ENCODE measurements at places on chromosomes 3 and 15.
A peak's percentile ranks its signal among the peaks of the same experiment; 100 is the strongest.

- no peak for DNase-seq
Observed at GRCh38 chr15:38769492-38769891, 204.9 kb upstream of the RASGRP1 start.

DNA sequence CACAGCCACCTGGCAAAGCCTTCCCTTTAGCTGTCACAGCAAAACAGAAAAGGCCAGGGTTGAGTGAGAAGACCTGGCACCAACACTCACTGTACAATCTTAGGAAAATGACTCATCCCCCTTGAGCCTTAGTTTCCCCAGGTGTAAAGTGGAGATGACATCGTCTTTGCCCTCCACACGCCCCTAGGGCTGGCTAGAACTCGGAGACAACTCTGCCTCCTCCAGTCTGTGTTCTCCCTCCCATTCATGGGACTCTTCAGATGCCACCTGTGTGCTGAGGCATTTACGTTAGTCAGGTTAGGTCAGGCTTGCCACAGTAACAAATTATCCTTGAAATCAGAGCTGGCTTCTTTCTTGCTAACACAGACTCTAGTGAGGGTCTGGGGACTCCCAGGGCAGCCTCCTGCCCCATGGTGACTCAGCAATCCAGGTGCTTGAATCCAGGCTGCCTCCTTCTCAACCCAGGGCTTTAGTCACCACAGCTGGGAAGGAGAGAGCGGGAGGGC is 252.6 kb downstream of the PLCL2 start:
- DNase-seq = no peak

- DNase-seq = no peak
Observed at GRCh38 chr3:58237238-58237940, at the start of gene ABHD6. TSS of gene ABHD6 (plus strand) at chr3:58237792. CDS start at chr3:58256587, 18,795 bp downstream.

DNA sequence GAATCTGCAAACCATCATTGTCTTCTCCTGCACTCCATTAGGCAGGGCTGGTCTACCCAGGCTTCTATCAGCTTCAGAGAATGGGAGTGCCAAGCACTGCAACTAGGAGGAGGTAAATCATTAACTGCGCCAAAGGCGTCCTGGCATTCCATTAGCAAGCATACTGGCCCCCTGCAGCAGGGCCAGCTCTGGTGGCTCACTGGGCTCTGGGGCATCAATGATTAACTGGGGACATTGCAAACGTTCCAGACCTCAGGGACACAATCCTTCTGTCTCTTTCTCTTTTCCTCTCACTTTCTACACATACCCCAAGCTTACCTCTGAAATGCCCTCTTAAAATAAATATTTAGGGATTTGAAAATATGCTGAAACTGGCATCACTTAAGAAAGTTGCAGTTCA is 129.0 kb downstream of the MYLK start:
- no peak for DNase-seq

GRCh38 chr3:124976383-124976782 is 41.8 kb upstream of the MUC13 start:
- no peak for DNase-seq

DNA sequence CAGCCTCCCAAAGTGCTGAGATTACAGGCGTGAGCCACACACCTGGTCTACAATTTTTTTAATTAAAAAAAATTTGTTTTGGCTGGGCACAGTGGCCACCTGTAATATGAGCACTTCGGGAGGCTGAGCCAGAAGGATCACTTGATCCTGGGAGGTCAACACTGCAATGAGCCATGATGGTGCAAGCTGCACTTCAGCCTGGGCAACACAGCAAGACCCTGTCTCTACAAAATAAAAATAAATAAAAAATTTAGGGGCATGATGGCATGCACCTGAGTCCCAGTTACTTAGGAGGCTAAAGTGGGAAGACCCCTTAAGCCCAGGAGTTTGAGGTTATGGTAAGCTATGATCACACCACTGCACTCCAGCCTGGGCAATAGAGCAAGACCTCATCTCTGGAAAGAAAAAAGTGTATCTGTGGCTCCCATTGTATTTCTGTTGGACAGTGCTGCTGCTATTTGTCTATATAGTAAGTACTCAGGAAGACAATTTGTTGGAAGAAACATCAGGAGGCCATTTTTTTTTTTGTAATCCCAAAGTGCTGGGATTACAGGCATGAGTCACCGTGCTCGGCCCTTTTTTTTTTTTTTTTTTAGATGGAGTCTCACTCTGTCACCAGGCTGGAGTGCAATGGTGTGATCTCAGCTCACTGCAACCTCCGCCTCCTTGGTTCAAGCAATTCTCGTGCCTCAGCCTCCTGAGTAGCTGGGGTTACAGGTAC is 27.5 kb upstream of the SH3BP5 start:
- no peak for DNase-seq

GRCh38 chr15:68427366-68427765 is 4.6 kb downstream of the ITGA11 start:
- DNase-seq = no peak

DNA sequence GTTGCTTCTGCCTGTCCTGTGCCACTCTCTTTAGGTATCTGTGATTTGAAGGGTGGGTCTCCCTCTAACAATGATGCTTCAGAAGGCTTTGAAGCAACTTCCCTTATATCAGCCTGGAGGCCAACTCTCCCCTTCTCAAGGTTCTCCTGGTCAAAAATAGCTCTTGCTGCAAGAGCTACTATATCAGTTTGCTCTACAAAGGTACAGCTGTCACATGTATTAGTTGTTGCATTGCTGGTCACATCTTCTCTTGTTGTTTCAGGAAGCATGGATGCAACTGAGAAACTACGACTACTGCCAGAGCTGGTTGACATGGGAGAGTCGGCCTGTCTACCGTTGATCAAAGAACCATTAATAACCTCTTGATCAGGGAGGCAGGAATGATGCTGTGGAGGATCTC is 38.3 kb downstream of the USF3 start:
- no peak for DNase-seq

GRCh38 chr3:154290187-154290586 is 34.1 kb downstream of the DHX36 start:
- no peak for DNase-seq

DNA sequence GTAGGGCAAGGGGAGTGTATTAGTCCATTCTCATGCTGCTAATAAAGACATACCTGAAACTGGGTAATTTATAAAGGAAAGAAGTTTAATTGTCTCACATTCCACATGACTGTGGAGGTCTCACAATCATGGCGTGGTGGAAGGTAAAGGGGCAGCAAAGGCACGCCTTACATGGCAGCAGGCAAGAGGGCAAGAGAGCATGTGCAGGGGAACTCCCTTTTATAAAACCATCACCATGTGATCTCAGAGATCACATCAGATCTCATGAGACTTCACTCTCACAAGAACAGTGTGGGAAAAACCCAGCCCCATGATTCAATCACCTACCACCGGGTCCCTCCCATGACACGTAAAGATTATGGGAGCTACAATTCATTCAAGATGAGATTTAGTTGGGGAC is 41.4 kb downstream of the SUMF1 start:
- DNase-seq = no peak

DNA sequence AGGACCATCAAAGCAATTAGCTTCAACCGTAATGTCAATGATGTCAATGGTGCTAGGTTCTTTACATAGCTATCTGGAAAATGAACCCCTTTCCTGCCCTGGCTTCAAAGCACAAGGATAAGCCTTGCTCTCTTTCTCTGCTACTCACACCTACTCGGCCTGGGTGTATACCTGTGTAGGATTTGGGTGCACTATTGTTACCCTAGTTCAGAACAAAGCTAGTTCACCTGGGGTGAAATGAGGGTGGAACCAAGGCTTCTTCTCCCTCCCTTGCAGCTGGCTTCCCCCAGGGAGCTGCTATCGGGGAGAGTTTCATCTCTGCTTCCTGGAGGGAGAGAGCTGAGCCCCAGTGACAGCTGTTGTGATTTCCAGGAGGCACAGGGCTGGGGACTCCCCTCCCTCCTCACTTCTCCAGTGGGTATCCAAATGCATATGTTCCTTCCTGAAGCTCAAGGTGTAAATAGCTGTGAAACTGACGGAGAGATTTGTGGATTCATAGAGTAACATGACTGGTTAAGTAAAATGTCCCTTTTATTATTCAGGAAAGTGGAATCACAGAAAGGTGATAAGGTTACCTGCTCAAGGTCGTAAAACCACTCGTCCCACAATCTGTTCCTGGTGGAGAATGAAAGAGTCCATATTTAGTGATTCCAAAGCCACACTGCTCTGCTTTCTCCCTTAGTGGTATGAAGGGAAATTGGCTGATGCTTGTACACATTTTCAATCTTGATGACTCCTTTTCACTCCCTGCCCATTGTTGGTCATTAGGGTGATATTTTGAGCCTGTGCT is 11.8 kb upstream of the C3orf70 start:
- DNase-seq = no peak

- DNase-seq = no peak
Observed at GRCh38 chr3:59913645-59914044, 863.8 kb upstream of the CFAP20DC start.

GRCh38 chr3:170467007-170467406 is 48.3 kb downstream of the CLDN11 start:
- peak; percentile 49 for DNase-seq

- DNase-seq = no peak
Observed at GRCh38 chr15:93049233-93049632, 39.8 kb downstream of the RGMA start.

- DNase-seq = no peak
Observed at GRCh38 chr3:127652246-127652995, 20.3 kb upstream of the ABTB1 start.

DNA sequence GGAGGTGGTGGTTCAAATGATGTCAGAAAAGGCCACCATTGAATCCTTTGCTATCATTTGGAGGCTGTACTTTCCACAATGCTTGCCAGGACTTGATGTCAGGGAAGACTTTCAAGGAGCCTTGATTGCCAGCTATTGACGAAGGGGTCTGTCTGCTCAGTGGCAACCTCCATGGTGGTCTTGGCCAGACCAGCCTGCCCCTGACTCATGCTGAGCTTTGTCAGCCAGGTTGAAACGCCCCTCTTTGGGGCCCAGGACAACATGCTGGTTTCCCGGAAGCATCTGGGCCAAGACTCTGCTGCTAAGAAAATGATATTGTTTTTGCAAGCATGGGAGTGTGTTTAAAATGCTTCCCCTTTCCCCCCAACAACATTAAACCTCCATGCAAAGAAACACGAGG is 26.7 kb downstream of the CGNL1 start:
- DNase-seq = no peak

- no peak for DNase-seq
Observed at GRCh38 chr15:95975212-95975611, 355.3 kb upstream of the NR2F2 start.

GRCh38 chr3:105823149-105823867 is 45.5 kb downstream of the CBLB start:
- no peak for DNase-seq

- no peak for DNase-seq
Observed at GRCh38 chr3:67109651-67110204, 111.6 kb downstream of the KBTBD8 start.

GRCh38 chr3:66038726-66039589 is at the start of gene MAGI1:
TSS of gene MAGI1 (minus strand) at chr3:66038918. CDS start at chr3:66038308, 610 bp downstream.
- peak; percentile 35 for DNase-seq

GRCh38 chr3:67044955-67045354 is 46.8 kb downstream of the KBTBD8 start:
- no peak for DNase-seq

DNA sequence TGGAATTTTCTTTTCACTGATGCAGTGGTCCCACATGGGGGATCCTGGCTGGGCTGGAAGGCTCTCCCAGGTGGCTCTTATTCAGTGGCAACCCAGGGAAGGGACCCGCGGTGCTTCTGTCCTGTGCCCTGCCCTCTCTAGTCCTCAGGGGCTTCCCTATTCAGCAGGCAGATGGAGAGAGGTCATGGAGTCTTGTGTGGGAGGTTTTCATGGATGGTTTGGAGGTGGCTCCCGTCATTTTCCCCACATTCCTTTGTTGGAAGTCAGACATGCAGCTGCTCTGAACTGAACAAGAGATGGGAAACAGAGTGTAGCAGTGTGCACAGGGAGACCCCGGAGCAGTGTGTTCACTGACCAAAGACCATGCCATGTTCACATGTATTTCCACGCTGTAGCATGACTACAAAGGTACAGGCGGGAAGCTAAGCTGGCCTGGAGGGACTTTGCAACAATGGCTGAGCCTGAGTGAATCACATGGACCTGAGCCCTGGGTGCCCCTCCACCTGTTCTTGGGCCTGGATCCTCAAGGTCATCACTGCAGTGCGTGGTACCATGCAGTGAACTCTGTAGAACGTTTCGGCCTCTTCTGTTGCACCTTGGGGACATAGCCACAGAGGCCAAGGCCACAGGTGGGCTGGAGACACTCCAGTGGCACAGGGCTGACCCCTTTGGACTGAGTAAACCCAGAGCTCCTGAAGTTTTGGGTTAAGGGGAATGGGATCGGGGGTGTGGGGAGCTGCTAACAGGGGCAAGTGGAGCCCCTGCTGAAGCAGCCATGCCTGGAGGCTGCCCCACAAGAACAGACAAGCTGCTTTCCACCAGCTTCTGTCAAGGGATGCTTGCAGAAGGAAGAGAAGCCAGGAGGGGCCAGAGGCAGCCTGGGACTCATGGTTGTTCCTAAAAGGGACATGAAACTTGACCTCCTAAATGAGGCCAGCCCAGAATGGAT is 123.0 kb downstream of the ASB7 start:
- DNase-seq = no peak

- no peak for DNase-seq
Observed at GRCh38 chr3:70000563-70001081, 1.1 kb downstream of the SAMMSON start.

DNA sequence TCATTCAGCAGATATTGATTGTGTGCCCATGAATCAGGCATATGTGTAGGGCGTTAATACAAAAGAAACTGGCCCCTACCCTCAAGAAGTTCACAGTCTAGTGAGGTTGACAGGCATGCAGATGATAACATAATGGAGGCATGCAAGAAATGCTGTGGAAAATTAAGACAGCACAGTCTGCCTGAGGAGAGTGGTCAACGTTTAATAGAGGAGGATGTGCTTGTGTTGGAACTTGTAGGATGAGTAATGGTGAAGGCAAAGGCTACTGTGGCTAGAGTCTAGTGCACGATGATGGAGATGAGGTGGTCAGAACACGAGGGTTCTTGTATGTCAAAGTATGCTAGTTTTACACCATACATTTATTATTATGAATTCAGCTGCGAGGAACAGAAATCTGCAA is 295.7 kb downstream of the SOX2 start:
- DNase-seq = no peak

DNA sequence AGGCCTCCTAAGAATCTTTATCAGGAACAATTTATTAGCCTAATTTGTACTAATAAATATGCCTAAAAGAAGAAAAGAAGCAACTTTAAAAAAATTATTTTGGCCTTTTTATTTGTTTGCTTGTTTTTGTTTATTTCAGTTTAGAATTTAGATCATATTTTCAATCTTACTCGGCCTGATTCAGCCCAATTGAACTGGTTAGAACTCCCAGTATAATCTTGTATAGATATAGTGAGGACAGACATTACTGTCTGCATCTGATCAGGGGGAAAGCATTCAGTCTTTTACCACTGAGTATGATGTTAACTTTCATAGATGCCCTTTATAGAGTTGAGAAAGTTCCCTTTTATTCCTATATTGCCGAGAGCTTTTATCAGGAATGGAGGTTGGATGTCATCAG is 56.0 kb upstream of the CSTA start:
- DNase-seq = no peak

DNA sequence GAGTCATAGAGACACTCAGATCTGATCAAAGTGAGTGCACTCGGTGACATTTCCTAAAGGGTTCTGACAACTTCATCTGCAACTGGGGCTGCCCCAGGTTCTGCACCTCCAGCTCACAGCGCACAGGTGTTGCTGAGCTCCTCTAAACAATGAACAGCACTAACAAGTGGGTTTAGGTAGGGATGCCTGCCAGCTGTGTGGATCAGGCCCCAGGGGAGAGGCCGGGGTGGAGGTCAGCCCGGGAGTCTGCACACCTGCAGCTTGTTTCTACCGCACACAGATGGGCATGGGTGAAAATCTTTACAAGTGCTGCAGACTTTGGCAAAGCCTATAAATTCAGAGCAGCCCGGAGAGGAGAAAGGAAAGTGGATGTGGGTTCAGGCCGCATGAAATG is 355 bp downstream of the FBXW12 start:
- DNase-seq = no peak

Data from NCI-H1436 treated with DMSO at 0.1 percent for 48 hours (cell line).